Calu3 (cell line): ENCODE measurements at places on chromosomes 6 and 20.

DNA sequence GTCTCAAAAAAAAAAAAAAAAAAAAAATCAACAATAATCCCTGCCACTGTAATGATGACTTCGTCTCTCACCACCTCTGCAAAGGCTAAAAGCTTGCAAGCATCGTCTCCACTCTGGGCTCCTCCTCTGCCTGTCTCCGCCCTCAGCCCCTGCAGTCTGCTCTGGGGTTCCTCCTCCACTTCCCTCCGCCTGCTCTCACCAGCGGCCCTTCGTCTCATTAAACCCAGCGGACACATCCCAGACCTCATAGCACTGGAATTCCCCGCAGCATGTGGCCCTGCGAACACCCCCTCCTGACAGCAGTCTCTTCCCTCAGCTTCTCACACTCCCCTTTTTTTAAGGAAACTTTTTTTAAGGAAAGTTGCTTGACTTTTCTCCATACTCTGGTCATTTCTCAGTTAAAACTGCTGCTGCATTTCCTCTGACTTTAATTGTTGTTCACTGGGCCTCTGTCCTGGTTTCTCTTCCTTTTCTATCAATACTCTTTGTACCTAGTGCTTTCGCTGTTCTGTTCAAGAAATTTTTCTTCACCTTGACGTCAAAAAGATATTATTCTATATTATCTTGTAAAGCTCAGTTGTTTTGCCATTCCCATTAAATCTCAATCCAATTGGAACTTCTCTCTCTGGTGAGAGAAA, 70.9 kb upstream of the PLEKHG1 start:
- no peak for DNase-seq

DNA sequence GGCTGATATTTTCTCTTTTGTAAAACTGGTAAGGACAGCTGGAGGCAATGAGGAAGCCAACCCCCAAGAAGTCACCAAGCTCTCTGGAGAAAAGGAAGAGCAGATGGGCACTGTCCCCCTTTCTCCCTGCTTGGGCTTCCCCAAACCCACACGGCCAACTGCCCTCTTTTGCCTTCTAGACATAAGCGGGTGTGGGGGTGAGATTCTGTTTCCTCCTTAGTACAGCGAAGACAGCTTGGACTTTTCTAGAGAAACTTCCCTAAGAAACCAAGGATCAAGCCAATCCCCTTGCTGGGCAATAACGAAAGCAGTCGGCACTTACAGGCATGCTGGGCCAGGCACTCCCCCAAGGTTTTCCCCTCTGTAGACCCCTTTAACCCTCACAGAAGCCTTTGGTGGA, 110.3 kb downstream of the CDC5L start:
- DNase-seq = no peak

DNA sequence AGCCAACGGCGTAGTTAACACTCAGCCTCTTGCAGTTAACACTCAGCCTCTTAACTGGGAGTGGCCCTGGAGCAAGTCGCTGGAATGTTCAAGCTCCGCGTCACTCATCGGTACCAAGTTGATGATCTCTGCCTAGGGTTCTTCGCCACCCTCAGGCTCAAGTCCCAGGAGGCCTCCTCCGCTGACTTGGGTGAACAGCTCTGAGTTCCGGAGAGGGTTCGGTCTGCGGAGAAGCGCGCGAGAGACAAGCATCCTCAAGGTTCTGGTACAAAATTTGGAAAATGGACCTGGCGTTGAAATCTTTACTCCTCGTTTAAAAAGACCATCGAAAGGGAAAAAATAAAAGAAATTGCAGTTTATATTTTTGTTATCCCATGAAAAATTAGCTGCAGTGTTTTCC, 876 bp upstream of the DSP start:
- no peak for DNase-seq

DNA sequence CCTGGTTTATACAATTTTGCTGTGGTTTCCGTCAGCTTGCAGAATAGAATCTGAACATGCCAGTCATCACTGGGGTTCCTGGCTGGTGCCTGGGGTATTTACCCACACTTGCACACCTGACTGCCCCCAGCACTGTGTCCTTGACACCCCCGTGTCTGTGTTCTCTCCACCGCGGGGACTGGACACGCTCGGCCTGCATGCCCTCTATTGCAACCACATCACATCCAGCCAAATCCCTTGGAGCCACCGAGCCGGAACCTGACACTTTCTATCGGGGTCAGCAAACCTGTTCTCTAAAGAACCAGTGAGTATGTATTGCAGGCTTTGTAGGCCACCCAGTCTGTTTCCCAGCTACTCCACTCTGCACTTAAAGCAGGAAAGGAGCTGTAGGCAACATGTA, 527.5 kb downstream of the PRKN start:
- DNase-seq = no peak

GRCh38 chr20:14491436-14491835, 154.0 kb upstream of the FLRT3 start:
- no peak for DNase-seq

DNA sequence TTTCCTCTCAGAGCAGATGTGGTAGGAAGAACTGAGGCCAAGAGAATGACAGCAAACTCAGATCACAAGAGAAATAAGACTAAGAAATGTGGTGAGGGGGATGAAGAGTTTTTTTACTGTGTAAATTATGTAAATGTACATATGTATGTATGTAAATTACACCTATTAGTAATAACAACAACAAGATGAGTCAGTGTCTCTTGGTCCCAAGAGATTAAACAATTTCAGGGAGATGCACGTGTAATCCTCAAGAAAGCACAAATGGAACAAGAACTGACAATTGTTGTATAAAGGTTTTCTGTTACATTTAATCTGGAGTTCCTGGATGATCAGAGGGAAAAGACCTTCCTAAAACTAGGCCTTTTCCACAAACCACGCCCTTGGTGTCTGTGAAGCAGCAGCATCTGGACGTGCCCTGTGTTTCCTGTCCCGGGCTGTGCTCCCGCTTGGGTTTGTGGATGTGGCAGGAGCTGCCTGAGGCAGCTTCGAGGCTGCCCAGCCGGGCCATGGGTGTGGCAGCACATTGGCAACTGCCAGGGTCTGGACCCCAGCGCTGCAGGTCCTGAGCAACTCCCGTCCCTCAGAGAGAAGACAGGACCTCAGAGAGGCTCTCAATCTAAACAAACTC, 994 bp downstream of the CLDN20 start:
- no peak for DNase-seq

DNA sequence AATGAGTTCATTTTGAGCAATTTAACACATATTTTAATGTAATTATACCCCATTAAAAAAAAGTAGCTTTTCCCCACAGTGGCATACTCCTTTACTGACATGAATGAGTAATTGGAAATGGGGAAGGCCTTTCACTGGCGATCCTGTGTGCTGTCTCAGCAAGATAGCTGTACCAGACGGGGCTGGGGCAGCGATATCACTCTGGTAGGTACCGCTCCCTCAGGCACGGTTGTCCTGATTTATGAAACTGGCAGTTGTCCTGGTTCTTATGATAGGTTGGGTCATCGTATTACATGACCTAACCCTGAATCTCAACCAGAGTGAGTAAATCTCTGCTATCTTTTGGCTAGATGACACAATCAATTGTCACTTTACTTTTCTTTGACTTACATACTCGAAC, 355.0 kb upstream of the MAP3K7 start:
- DNase-seq = no peak

DNA sequence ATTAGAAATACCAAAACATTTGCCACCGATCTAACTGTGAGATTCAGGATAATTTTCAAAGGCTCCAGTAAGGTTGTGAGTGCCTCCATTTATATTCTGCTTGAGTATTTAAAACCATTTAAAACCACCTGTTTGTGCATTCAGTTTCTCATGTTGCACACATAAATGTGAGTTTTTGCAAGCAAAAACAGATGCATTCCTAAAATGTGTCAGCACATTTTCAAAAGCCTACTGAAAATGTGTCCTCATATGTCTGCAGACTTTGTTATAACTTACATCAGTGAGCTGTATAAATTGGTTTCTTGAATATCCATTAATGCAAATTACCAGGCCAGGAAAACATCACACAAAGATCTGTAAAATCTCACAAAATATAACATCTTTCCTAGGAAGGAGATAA, 676.6 kb upstream of the EPHA7 start:
- DNase-seq = no peak

GRCh38 chr6:10166031-10166430, 248.8 kb downstream of the TFAP2A start:
- no peak for DNase-seq

GRCh38 chr6:145502416-145502815, 232.9 kb downstream of the EPM2A start:
- no peak for DNase-seq

GRCh38 chr20:33951171-33951570, 42.5 kb upstream of the RALY start:
- DNase-seq = no peak

- no peak for DNase-seq
Measured at GRCh38 chr6:158122048-158122447, 46.0 kb downstream of the SERAC1 start.

DNA sequence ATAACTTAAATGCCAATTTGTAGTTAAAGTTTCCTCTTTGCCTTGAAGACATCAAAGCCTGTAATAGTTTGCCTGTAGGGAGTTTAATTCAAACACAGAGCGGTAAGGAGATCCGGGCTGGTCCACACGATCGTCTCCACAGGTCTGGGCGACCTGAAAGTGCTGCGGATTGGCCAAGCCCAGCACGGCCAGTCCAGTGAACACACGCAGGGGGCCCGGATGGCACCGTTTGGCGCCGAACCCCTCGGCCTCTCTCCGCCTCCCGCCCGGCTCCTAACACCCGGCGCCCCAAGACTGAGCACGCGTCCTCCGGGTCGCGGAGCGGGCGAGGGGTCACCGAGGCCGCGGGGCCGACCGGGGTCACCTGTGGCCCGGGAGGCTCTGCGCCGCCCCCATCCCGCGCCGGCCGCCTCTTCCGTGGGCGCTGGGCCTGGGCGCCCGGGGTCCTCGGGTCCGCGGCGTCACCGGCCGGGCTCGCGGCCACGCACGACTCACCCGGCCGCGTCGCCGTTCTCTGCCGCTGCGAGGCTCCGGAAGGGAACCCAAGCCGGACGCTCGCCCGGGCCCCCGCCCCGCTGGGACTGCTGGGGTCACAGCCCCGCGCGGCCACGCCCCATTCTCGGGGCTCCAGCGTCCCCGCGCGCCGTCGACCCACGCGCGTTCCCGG, 481 bp downstream of the SERPINB6 start:
- DNase-seq = peak; percentile 58

DNA sequence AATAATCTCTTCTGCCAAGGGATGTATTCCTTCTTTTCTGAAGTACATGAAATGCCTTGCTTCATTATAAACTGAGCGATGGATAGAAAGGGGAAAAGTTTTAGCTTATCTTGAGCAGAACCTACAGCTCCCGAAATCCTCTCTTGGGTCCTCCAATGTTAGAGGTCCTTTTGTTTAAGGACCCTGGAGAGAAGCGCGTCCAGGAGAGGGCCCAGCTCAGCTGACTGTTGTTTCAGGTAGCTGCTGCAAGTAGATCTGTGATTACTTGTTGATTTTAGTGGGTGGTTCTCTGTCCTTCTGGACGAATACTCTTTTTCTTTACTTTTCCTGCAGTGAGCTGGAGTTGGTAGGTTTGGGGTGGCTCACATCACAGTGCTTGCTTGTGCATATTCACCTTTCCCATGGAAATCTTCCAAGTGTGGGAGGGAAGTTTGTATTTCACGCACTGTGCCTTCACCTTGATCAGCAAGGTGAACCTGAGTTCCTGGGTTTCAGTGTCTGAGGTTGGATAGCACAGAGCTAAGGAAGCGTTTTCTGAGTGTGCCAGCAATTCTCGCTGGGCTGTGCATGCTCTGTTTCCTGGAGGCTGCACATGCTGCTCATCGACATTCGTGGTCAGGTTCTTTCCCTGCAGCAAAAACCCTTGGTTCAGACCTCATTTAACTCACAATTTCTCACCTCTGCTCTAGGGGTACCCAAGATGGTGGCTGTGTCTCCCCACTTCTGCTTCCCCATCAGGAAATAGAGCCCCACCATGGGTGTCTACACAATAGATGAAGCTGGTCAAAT, 176.3 kb downstream of the JARID2 start:
- no peak for DNase-seq

- peak; percentile 16 for DNase-seq
Measured at GRCh38 chr6:131182991-131183425, 47.7 kb downstream of the AKAP7 start.

DNA sequence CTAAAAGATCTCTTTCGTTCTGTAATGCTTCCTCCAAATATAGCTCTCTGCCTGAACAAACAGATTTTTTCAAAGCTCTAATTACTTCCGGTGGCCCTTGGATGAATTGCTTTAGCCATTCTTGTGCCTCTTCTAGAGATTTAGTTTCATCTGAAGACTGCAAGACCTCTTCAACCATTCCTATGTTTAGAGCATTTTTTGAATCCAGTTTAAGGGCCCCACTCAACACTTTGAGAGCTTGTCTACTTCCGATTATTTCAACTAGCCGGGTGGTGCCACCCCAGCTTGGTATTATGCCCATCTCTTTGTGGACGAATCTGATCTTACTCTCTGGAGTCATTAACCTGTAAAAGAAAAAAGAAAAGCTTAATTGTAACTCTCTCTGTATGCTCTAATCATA, 23.3 kb downstream of the RNF146 start:
- DNase-seq = no peak

DNA sequence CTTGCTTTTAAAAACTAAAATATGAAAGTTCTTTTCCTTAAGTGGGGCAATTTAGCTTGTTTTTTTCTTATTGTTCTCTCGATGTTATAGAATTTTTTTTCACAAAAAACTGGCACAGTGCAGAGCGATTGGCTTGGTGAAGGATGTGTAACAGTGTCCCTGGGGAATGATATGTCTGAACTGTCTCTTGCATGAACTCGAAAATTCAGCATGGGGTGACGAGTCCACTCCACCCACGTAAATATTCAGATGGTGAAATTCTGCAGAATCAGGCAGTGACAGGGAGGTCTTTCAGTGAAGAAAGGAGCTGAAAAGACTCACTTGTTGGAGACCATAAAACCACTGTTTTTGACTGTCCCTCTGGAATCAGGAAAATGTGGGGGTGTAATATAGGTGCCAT, 505.3 kb downstream of the MMUT start:
- no peak for DNase-seq

DNA sequence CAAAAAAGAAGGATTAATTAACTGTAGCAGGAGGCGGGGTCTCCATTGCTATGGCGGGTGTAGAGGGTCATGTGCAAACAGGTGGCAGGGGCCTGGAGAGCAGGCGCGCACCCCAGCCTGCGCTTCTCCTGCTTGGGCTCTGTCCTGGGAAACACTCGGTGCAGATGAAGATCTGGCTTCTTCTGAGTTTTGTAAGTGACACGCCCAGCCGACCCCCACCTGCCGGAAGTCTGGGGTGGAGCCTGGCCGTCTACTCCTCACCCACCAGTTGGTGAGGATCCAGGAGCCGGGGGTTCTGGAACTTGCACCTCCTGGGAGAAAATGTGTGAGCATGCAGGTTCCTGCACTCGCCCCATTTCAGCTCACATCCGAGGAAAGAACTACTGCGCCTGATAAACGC, 19.3 kb downstream of the PMEPA1 start:
- DNase-seq = peak; percentile 80

DNA sequence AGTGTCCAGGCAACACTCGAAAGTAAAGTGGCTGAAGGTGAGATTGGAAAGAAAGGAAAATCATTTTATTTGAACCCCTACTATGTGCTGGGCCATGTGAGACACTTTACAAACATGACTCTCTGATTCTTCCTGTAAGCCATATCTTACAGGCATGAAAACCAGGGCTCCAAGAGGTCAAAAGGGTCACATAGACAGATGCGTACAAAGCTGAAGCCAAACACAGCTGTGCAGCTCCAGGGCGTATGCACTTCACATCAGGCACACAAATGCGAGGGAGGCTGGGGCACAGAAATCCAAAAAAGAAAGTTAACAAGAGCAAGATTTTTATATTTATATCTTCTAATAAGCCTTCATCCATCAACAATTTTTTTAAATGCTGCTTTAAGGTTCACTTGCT, 176.5 kb downstream of the PHACTR1 start:
- no peak for DNase-seq
